ENCODE measurements at places on chromosomes 3 and 15. TPM values are rescaled to one million over a fixed set of nuclear protein-coding genes. Genes with fewer than 3 reads are reported as not detected.

The LRRN1 gene
- not detected for total RNA-seq

The OR5H6 gene
- not detected for total RNA-seq

GRCh38 chr3:29384640-29385039 is 103.8 kb downstream of the RBMS3 start:
- peak; percentile 19 for DNase-seq
- H3K4me1 ChIP-seq, result peaks cover 16% of the 10 kb centered on the region
- H3K27ac ChIP-seq, result no peak overlapping the region
- H3K27me3 ChIP-seq, result no peaks in the 10 kb centered on the region
- peaks cover 19% of the 10 kb centered on the region for H3K36me3 ChIP-seq
- no peak overlapping the region for H3K4me3 ChIP-seq

GRCh38 chr3:38130631-38131065 is 6.3 kb downstream of the ACAA1 start:
- DNase-seq, result no peak
- no peak overlapping the region for H3K4me3 ChIP-seq
- no peaks in the 10 kb centered on the region for H3K27me3 ChIP-seq
- peaks cover 79% of the 10 kb centered on the region for H3K36me3 ChIP-seq
- H3K4me1 ChIP-seq, result no peaks in the 10 kb centered on the region
- H3K27ac ChIP-seq, result no peak overlapping the region

GRCh38 chr3:156689608-156690007 is 15.2 kb downstream of the TIPARP start:
- no peak for DNase-seq
- no peak overlapping the region for H3K4me3 ChIP-seq
- no peak overlapping the region for H3K27ac ChIP-seq
- peaks cover 63% of the 10 kb centered on the region for H3K4me1 ChIP-seq

The SLC22A13 gene
- not detected for total RNA-seq

DNA sequence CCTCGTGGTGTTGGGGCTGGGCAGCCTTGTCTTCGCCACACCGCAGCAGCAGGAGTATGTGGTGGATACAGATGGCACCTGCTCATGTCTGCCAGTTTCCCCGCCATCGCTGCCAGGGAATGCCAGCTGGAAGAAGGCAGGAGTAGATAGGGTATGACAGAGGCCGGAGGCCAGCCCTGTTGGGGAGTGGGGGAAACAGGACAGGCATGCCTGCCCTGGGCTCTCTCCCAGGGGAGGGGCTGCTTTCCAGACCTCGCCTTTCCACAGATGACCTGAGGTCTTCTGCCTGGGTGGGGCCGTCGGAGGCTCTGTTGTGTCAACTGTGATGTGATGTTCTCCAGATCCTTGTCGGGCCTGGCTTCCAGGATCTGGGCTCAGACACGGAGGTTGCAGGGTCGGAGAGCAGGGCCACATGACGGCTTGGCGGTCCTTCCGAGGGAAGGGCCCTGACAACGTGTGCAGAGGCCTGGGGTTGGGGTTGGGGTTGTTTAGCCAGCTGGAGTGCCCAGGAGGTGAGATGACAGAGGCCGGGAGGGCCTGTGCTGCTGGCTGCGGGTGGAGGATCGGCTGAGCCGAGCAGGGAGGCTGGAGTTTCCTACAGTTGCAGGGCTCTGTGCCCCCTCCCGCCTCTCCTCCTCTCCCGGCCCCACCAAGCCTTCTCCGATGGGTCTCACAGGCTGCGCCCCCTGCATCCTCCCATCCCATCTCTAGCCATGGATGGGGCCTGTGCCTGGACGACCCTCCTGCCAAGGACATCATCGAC is 102.0 kb downstream of the TBC1D2B start:
- H3K27me3 ChIP-seq, result no peaks in the 10 kb centered on the region
- no peak for DNase-seq
- no peaks in the 10 kb centered on the region for H3K36me3 ChIP-seq
- H3K4me3 ChIP-seq, result no peak overlapping the region
- no peaks in the 10 kb centered on the region for H3K4me1 ChIP-seq
- no peak overlapping the region for H3K27ac ChIP-seq

The FEZF2 gene
- not detected for total RNA-seq

DNA sequence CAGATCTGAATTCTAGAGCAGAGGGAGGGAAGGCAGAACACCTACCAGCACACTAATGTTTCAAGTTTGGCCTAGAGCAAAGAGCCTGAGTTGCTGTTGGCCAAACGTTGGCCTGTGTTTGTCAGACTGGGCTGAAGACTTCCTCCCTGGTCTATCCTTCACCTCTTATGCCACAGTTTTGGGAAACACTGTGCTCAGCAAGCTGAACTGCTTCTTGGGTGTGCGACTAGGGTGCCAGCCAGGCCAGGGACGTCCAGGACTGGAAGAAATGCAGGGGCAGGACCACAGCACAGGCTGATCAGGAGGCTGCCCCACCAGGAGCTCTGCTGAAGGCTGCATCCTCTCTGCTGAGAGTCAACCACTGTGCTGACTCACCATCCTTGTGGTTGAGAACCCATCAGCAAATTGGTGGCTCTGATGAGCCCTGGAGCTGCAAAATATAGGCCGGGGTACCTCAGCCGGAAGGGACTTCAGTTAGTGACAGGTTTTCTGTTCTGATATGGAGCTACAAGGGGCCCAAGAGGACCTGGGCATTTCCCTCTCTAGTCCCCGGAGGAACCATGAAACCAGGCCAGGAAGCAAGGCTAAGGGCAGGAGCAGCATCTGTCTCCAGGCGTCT is 131.6 kb upstream of the RASGRP1 start:
- H3K4me3 ChIP-seq, result no peak overlapping the region
- H3K36me3 ChIP-seq, result no peaks in the 10 kb centered on the region
- H3K27ac ChIP-seq, result no peak overlapping the region
- no peaks in the 10 kb centered on the region for H3K4me1 ChIP-seq
- no peaks in the 10 kb centered on the region for H3K27me3 ChIP-seq

DNA sequence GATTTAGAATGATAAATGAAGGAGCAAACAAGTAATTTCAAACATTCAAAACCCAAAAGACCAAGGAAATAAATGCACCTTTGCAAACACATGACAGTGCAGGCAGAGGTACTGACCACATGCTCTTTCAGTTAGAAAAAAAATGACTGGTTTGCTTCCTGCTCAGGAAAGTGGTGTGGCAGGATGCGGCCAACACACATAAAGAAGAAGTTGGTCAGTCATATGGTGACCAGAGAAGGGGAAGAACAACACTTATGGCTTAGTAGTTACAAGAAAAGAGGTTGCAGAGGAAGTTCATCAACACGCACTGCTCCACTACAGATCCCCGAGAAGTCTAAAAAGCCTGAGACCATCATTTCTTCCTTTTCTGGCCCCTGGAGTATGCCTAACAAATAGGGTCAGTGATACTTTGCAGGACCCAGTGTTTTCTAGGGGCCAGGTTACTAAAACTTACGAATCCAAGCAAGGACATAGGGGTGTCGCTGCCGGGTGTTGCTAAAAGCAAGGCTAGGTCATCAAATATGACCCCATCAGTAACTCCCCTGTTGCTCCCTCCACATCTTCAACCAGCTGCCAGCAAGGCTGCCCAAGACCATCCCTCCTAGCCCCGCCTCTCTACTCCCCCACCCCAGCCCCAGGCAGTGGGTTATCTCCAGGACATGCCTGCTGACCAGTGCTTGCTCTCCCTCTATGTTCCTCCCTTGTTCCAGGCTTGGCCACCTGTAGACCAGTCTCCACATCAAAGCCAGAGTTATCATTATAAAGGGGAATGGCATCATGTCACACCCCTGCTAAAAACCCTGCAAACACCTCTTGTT is 11.2 kb downstream of the ATP8B4 start:
- no peaks in the 10 kb centered on the region for H3K27me3 ChIP-seq
- H3K27ac ChIP-seq, result no peak overlapping the region
- DNase-seq, result no peak

The MITF gene
- 16.5 TPM for total RNA-seq

The LRTM1 gene
- total RNA-seq, result not detected

The C3orf18 gene
- 9.1 TPM for total RNA-seq

DNA sequence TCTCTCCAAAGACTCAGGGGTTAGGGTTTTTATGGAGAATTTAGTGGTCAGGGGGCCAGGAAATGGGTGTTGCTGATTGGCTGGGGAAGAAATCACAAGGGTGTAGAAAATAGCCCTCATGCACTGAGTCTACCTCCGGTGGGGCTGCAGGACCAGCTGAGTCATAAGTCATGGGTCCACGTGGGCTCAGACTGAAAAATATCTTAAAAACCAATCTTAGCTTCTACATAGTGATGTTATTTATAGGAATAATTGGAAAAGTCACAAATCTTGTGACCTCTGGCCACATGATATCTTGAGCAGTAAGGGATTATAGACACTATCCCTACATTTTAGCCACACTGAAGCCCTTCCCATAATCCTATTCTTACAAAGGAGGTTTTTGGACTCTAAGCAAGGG is 224.0 kb downstream of the DPH6 start:
- no peak overlapping the region for H3K4me3 ChIP-seq
- H3K27ac ChIP-seq, result no peak overlapping the region
- no peaks in the 10 kb centered on the region for H3K27me3 ChIP-seq
- no peak for DNase-seq
- no peaks in the 10 kb centered on the region for H3K36me3 ChIP-seq
- no peaks in the 10 kb centered on the region for H3K4me1 ChIP-seq

GRCh38 chr15:55031727-55032126 is 165.0 kb downstream of the RSL24D1 start:
- no peak overlapping the region for H3K4me3 ChIP-seq
- no peaks in the 10 kb centered on the region for H3K4me1 ChIP-seq
- no peaks in the 10 kb centered on the region for H3K27me3 ChIP-seq
- DNase-seq, result no peak

DNA sequence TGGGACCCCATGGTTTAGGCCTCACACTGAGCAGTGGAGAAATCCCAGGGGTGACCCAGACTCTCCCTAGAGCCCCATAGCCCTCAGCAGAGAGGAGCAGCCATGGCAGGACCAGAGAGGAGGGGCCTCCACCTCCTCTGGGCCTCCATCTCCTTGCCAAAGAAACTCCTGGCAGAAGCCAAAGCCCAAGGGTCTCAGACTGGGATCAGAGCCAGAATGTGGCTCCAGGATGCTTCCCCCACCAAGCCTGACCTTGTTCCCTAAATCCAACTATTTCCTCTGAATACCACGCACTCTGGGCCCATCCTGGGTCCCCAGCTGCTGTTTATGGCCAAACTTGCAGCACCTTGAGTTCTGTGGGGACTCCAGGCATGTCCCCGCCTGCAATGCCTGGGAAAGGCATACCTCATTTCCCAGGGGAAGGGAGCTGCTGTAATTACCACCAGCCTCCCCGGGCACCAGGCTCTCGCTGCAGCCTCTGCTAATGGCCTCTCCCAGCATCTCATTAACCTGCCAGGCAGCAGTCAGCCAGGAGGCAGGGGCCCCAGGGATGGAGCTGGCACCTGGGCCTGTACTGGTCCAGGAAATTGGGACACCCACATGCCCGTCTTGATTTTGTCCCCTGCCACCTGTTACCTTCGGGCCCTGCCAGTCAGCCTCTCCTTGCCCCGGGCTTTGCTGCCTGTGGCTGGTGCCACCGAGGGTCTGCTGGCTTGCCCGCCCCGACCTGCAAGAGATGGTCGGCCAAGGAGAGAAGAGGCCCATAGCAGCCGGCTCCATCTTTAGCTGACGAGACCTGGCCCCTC is 4.6 kb downstream of the CCDC9B start:
- no peaks in the 10 kb centered on the region for H3K27me3 ChIP-seq
- no peak overlapping the region for H3K27ac ChIP-seq
- H3K36me3 ChIP-seq, result peaks cover 89% of the 10 kb centered on the region
- H3K4me3 ChIP-seq, result no peak overlapping the region
- H3K4me1 ChIP-seq, result peaks cover 90% of the 10 kb centered on the region
- DNase-seq, result no peak

All from SJSA1 (cell line).